Fibroblast of skin of left quadriceps (primary cell): ENCODE measurements at places on chromosomes 5 and 9.

DNA sequence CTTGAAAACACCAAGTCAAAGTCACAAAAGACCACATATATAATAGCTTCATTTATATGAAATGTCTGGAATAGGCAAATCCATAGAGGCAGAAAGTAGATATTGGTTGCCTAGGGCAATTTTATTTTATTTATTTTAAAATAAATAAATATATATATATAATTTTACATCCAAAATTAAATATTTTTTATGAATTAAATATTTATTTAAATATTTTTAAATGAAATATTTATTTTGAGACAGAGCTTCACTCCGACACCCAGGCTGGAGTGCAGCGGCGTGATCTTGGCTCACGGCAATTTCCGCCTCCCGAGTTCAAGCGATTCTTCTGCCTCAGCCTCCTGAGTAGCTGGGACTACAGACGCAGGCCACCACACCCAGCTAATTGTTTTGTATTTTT is 58.9 kb upstream of the ATG10 start:
- no peak for DNase-seq

- DNase-seq, result no peak
Measured at GRCh38 chr5:89662499-89662898, 747.1 kb downstream of the CETN3 start.

DNA sequence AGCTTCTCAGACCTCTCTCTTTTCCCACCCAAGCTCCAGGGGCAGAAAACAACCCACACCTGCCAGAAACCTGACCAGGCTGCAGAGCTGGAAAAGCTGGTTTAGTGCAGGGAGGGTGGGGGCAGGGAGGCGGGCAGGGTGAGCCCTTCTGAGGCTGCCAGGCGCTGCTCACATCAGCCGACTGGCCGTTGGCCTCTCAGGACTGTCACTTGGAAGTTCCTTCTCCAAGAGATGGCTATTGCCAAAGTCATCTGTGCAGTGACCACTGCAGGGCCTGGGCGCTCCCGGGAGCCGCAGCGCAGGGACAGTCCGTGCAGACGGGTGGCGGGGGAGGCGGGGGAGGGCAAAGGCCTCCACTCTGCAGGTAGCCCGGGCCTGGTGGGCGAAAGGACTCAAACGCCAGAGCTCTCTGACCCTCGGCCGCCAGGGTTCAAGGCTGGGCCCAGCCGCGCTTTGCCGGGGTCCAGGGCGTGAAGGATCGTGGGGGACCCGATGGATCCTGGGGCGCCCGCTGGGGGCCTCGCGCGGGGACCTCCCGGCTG is 205.0 kb upstream of the IER5L start:
- no peak for DNase-seq

- no peak for DNase-seq
Measured at GRCh38 chr5:118723021-118723338, 265.4 kb downstream of the DTWD2 start.

DNA sequence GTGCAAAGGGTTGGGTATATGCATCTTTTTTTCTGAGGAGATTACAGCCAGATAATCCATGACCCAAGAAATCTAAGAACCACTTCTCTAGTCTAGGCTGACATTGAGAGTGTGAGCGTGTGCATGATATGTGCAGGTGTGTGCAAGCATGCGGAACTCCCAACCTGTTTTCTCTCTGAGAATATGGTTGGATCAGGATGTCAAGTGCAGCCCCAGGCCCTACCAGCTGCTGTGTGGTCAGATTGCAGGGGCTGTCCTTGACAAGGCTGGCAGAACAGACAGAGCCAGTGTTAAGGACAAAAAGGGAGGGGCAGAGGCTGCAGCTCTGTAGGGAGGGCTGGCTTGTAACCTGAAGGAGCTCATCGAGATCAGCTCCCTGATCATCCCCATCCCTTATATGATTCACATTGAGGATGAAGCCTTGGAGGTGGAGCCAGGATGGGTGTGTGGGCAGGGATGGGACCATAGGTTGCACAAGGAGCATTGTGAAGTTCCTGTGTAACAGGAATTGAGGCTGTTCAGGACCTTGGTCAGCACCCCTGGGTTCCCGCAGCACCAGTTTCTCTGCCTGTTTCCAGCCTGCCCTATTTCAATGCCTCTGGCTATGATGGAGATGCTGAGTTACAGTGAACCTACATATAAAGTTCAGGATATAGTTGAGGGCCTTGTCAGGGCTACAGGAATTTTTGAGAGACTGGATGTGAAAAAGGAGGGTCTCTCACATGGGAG is 52.6 kb upstream of the ARAP3 start:
- peak; percentile 17 for DNase-seq

- DNase-seq, result no peak
Measured at GRCh38 chr5:59109383-59109782, 526.5 kb downstream of the RAB3C start.

DNA sequence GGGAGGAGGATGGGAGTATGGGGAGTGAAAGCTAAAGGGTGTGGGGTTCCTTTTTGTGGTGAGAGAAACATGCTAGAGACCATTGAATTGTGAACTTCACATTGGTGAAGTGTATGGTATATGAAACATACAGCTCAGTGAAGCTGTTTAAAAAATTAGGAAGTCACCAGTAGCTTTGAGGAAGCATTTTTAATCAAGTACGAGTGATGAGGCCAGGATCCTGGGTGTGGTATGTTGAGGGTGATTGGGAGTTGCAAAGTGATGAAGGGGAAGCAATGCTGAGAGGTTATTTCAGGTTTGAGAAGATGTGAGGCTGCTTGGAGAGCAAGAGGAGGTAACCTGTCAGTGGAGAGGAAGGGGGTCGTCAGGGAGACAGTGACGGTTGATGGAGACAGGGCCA is 22.7 kb upstream of the CLK4 start:
- no peak for DNase-seq

DNA sequence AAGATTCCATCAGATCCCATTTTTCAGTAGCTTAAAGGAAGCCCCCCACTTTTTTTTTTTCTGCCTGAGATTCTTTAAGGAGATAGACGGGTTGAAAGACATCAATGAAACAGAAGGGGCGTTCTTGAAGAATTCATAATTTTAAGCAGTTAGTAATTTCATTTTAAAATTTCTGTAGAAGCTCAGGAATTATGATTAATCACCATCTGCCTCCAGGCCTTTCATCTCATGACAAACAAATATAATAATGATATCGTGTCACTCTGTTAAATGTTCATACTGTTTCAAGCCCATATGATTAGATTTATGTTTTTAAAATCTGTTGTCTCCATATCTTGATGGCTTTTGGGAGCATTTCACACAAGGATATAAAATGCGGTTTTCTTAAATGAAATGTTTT is 75.2 kb downstream of the NPR3 start:
- no peak for DNase-seq

GRCh38 chr9:30348904-30349303 is 2035.5 kb upstream of the ACO1 start:
- no peak for DNase-seq

GRCh38 chr9:104094534-104095015 is 466 bp downstream of the SMC2 start:
- no peak for DNase-seq
